ENCODE measurements at places on chromosomes 16 and 17.

GRCh38 chr16:15764112-15764511, 92.7 kb downstream of the MYH11 start:
- DNase-seq, result no peak

GRCh38 chr16:88913870-88914269, 47.4 kb upstream of the PABPN1L start:
- DNase-seq, result no peak

- DNase-seq, result no peak
Measured at GRCh38 chr16:29182501-29182900, 197.6 kb downstream of the LAT start.

- no peak for DNase-seq
Measured at GRCh38 chr16:483341-484075, 44.0 kb upstream of the CAPN15 start.

DNA sequence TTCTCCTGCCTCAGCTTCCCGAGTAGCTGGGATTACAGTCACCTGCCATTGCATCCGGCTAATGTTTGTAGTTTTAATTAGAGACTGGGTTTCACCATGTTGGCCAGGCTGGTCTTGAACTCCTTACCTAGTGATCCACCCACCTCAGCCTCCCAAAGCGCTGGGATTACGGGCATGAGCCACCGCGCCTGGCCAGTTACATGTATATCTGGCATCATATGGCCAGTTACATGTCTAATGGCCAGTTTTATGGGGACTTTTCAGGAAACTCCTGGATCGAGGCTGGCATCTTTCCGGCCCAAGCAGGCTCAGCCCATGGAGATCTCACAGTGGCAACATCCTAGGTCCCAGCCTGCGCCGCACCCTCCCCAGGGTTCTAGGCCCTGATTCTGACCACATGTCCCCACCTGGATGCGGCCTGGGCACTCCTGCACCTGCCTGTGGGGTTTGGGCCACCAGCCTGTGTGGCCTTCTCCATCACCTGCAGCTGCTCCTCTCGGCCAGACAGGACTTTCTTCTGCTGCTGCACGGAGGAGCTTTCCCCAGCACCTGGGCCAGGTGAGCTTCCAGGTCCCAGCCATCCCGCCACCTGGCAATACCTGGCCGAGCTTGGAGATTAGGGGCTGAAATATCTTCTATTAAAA, 1.3 kb upstream of the CIAO3 start:
- DNase-seq, result no peak

GRCh38 chr16:88754912-88755744, 29.9 kb downstream of the PIEZO1 start:
- peak; percentile 3 for DNase-seq

DNA sequence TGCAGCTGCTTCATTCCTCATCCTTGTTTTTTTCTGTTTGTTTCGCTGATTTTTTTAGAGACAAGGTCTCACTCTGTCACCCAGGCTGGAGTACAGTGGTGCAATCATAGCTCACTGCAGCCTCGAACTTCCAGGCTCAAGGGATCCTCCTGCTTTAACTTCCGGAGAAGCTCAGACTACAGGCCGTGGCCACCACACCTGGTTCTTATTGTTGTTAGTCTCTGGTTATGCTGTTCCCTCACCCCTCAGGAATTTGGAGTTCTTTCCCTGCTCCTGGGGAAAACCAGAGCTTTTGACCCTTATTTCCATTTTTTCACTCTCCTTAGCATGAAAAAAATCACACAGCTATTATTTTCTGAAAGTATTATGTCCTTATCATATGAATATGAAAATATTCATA, 1.8 kb downstream of the ODF4 start:
- DNase-seq, result no peak

DNA sequence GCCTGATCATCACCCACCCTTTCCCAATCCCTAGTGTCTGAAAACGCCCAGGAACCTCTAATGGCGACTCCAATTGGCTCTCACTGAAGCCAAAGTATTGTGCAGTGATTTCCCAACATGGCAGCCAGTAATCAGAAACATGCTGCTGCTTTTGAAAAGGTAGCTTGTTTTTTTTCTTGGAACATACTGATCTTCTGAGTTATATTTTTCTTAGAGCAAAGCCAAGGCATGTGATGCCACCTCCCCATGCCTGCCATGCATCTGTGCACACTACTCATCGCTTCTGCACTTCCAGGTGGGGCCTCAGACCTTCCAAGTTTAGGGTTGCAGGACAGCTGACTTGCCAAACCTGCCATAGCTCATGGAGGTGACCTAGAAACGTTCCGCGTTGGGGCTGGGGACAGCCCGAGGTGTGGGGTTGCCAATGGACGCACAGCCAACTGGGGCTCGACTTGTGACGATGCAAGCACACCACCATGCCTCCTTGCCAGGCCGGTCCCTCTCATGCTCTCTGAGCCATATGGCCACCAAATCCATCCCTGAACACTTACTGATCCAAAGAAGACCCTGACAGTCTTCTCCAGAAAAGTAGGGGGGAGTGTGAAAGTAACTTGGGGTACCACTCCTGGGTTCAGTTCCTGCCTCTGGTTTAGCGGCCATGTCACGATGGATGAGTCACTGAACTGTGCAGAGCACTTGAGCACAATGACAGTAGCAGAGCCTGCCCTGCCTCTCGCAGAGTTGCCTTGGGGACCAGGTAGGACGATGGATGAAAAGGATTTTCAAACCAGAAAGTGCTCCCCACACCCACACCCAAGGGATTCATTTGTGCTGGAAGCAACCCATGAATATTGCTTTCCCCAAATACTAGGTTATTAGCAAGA, 155.7 kb downstream of the CCDC182 start:
- DNase-seq, result no peak

DNA sequence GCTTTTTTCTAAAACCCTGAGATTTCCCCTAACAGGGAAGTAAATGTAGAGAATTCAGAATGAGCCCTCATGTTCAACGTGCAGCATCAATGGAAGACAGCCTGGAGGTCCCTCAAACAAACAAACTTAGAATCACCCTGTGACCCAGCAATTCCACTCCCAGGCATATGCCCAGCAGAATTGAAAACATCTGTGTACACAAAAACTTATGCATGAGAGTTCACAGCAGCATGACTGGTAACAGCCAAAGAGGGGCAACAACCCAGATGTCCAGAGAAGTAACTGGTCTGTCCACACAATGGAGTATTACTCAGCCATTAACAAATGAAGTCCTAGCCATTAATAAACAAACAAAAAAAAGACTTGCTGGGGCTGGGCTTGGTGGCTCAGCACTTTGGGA, 252.7 kb downstream of the PARN start:
- DNase-seq, result no peak

DNA sequence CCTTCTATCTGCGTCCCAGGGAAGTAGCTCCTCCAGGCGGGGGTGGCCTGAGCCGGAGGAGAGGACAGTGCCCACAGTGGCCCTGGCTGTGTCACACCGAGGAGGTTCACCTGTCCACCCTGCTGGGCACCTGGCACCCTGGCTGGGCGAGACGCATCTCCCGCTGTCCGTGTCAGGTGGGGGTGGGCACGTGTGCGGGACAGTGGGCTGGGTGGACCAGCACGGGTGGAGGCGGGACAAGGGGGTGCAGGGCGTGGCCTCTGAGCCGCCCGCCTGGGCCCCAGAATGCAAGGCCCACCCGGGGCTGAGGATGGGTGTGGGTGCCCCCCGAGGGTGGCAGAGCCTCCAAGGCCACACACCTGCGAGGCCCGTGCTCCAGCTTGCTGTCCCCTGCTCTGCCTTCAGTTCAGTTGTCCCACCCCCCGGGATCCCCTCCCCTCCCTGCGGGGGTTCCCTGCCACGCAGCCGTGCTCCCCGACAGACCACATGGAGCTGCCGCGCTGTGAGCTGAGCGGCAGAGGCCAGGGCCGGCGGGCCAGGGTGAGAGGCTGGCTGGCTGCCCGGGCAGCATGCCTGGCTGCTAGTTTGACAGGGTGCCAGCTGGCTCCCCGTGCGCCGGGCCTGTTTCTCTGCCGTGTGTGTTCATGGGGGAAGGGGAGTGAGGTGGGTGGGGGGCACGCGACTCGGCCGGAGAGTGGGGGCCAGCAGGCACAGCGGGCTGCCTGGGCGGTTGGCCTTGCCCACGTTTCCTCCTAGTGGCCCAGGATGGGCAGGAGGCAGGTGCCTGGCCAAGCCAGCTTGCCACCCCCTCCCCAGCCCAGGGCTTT, 33.9 kb downstream of the BAHCC1 start:
- DNase-seq, result peak; percentile 96

GRCh38 chr16:25434064-25434463, 176.4 kb upstream of the ZKSCAN2 start:
- no peak for DNase-seq

DNA sequence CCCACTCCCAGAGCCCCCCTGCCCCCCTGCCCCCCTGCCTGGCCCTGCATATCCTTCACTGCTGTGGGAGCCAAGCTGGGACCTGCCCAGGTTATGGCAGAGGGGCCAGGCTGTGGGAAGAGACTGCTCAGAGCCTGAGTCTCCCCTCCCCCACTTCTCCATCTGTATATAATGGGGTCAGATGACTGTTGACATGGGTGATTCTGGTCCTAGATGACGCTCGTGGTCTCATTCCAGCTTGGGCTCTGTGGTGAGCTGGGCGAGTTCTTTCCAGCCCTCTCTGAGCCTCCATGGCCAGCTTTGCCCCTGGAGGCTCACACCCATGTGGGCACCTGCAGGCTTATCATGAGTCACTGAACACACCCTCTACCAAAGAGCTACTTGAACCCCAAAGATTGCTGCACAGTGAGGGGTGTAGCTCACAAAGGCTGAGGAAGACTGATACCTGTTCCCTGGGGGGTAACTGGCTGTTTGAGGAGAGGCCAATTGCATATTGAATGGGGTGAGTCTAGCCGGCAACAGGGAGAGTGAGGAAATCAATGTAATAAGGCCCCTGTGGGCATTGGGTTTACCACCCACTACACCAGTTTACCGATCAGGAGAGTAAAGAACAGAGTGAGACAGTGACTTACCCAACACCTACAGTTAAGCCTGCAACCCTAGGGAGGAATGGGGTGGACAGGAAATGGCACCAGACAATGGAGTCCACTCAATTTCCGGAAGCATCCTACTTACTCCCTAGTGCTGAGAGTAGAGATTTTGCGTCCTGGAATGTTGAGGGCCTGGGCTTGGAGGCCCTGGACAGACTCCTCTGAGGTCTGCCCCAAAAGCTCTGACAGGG, 4.2 kb upstream of the SREBF1 start:
- peak; percentile 71 for DNase-seq

DNA sequence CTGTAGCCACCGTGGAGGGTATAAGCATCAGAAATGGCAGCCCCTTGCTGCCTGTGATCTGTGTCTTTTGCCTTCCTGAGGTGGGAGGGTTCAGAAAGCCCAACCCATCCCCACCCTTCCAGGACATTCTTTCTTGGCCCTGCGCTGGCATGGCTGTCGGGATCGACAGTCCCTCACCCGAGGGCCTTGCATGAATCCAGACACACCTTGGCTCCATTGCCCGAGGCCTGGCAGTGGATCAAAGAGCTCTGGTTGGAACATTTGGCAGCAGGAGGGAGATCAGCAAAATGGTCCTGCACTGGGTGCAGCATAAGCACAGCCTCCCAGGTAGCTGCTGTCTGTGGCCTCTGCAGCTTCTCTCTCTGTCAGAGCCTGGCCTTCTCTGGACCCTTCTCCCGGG, 246.6 kb upstream of the MAF start:
- no peak for DNase-seq

- no peak for DNase-seq
Measured at GRCh38 chr16:81029930-81030604, 5.6 kb upstream of the ATMIN start.

GRCh38 chr17:29115961-29116803, 64.0 kb downstream of the MYO18A start:
- DNase-seq, result peak; percentile 96

DNA sequence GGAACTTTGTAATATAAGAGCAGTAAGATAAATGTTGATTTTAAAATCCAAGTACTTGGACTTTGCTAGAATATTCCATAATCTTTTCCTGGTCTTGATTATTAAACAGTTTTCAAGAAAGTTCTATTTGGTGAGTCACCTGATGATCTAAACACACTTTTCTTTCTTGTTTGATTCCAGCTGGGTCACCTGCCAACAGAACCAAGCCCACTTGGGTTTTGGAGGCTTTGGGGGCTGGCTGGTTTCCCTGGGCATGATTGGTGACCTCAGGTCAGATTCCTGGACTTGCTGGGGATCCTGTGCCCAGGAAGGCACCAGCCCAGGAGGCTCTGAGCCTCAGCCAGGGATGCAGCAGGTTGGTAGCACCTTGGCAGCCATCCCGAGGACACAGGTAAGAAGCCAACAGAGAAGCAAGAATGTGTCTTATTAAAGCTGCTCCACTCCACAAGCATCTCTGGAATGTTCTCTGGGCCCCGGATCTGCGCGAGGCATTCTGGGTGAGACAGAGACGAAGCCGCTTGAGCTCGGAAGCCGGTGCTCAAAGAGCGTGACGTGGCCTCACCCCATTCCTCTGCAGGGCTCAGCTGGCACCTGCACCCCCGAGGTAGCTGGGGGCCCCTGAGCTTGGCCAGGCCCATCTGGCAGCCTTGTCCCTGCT, 3.1 kb upstream of the TEX19 start:
- no peak for DNase-seq

DNA sequence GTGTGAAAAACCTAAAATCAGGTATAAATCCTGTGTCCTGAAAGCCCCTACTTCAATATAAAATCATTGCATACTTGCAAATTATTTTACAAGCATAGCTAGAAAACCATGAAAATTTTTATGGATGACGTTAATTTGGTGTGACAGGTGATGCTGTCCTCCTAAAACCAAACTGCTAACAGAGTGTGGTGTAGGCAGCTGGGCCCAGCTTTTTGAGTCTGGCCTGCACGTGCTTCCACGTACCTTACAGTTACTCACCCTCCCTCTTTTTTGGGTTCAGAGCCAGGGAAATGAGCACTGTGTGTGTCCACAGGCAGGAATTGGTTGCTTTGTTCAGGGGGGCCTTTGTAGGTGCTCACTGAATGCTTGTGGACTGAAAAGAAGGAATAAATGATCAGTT, 36.4 kb downstream of the CLEC16A start:
- DNase-seq, result no peak

DNA sequence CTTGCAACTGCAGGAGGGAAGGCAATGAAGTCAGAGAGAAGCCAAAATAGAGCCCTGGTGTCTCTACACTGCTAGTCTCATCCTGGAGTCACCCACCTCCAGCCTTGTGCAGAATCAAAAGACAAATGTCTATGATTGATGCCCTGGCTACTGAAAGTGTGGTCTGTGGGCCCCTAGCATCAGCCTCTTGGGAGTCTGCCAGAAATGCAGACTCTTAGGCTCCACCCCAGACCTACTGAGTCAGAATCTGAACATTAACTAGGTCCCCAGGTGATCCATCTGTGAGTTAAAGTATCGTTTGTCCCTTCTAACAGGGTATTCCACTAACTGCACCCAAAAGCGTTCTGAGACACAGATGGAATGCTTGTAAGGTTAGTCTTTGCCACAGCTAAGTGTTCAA, 21.2 kb downstream of the EARS2 start:
- DNase-seq, result no peak

DNA sequence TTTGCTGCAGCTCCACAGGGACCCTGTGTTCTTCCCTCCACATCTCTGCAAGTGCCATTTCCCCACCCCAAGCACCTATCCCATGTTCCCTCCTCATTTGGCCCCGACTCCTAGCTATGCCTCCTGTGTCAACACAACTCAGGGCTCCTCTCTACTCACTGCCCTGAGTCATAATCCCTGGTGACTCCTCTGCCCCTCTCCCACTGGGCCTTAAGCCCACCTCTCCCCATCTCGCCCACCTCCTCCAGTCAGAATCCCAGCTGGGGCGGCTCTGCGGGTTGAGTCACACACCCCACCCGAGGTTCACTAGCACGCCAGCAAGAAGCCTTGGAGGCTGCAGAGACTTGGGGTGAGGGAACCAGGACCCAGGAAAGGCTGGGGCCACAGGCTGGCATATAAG, 346.2 kb downstream of the FOXL1 start:
- no peak for DNase-seq

Measured in NCI-H69 (cell line).